T-helper 1 cell (primary cell): ENCODE measurements at places on chromosomes 11 and 22.

DNA sequence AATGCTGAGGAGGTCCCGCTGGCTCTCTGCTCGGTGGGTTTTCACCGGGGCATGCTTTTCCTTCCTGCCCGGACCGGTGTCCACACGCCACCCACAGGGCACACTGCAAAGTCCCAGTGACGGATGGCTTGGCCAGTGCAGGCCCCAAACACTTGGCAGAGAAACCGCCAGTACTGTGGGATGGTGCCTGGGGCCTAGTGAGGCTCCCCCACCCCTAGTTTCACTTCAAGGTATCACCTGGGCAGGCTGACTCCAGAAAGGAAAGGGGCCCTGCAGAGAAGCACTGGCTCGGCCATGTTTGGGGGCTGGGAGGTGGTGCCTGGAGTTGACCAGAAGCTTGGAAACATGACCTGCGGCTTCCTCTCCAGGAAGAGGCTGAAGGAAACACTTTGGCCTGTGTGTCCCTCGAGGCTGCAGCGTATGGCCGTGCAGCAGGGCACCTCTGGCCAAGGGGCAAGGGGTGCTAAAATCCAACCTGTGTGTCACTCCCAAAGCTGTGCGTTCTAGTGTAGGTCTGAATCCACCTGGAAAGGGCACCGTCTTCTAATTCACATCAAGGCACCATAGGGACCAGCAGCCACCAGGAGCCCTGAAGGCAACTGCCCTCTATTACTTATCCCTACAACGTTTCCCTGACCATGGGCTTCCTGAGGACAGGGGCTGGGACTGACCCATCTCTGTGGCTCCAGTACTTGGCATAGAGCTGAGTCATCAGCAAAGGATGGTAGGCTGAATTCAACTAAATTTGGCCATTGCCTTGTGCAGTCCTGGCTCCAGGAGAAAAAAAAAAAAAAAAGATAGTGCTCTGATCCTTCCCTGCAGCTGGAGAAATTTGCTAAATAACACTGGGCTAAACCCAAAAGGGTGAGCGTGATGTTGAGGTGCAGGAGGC lies 22.6 kb downstream of the TPBGL start:
- no peak for DNase-seq

GRCh38 chr22:28909375-28909774 lies 26.0 kb downstream of the ZNRF3 start:
- DNase-seq = no peak

GRCh38 chr22:40215266-40215665 lies 37.5 kb downstream of the TNRC6B start:
- no peak for DNase-seq

GRCh38 chr22:19872779-19873137 lies 18.1 kb upstream of the GNB1L start:
- peak; percentile 6 for DNase-seq

GRCh38 chr11:16133867-16134266 lies 222.5 kb downstream of the SOX6 start:
- DNase-seq = no peak

DNA sequence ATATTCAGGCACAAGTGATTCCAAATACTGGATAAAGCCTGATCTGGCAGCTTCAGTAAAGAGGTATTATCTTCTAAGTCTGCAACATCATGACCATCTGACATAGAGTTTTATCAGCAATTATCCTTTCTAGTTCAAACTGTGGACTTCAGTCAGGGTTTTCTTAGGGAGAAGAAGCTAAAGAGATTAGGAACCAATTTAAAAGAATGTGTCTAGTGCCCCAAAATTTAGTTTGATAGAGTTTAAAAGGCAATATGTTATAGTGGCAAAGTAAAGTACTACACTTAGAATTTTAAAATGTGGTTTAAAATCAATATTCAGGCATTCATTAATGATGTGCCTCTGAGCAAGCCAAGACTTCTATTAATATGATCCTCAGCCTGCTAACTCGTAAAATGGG lies 5.4 kb downstream of the PAK1 start:
- no peak for DNase-seq

- no peak for DNase-seq
Observed at GRCh38 chr11:43699870-43700269, 19.3 kb downstream of the HSD17B12 start.

- no peak for DNase-seq
Observed at GRCh38 chr11:47887910-47888569, 39.9 kb upstream of the NUP160 start.

GRCh38 chr11:27573024-27573423 lies 66.5 kb upstream of the LIN7C start:
- DNase-seq = no peak

GRCh38 chr11:59078435-59078834 lies 7.7 kb upstream of the GLYATL1B start:
- no peak for DNase-seq

DNA sequence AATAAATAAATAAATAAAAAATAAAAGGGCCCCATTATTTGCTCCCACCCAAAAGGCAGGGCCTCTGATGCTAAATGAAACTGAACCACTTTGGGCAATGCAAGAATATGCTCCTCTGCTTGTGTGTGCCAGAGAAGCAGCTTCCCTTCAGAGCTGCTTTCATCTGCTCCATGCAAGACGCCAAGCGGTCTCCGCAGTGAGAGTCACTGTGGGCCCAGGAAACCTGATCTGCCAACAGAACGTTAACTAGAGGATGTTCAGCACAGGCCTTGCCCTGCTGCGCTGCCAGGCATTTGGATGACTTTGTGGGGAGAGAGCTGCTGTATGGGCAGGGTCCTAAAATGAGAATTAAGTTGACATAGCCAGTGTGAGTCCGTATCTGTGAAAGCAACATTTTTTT lies 43.7 kb upstream of the APOA1 start:
- no peak for DNase-seq

DNA sequence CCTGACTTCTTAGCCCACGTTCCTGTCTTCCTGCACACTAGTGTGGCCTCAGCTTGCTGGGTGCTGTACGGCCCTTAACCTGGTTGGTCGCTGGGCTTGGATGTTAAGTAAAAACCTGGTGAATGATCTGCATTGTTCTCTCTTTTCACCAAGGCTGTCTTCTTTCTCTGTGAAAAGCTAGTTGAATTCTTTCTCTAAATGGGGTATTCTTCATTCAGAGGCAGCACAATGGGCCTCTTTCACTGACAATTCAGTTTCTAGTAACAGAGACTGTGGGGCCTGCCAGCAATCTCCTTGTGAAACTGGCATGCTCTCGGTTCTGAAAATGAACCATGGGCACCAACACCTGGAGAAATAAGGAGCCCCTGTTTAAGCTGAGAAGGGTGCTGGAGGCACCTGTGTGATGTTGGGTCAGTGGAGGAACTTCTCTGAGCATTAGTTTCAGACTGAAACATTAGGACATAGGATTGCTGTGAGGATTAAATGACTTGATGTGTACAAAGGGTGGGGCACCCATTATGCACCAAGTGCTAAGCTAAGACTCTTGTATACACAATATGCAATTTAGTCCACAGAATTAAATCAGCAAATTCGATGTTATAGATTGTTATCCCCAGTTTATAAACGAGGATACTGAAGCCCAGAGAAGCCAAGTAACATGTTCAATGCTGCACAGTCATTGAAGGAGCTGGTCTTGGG lies 33.1 kb upstream of the ELF5 start:
- DNase-seq = no peak

GRCh38 chr11:11615086-11615485 lies 6.7 kb downstream of the GALNT18 start:
- DNase-seq = no peak

DNA sequence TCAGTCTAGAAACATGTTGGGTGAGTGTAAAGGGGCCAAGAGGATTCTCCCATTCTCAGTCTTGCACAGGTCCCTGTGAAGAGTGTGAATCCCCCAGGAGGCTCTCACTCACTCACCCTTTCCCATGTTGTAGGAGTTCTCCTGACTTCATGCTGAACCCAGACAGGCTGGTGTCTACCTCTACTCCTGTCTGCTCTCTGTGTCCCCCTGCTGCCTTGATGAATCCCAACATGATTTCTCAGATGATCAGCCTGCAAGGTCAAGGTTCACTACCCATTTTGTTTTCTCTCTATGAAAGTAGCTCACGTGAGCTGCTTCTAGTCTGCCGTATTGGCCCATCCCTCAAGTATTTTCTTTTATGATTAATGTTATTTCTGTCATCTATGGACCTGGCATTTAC lies 500.6 kb downstream of the ETS1 start:
- DNase-seq = no peak

DNA sequence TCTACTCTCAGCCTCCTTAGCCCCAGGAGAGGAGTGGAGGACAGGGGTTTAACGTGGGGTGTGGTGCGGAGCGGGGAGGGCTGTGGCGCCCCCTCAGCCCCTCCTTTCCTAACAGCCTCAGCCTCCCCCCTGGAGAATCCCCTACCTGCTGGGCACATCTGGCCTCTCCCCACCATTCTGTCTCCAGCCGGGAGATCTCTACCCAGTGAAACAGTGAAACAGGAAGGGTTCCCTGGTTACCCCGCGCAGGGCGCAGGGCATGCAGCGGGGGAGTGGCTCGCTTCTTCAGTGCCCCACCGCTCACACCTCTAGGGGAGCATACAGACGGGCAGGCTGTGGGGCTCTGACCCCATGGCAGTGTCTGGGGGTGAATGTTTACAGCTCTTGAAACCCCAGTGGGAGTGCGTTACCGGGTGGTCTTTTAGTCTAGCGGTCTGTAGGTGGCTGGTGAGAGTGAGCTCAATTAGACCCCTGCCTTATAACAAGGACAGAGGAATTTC lies 54.7 kb upstream of the CCDC188 start:
- DNase-seq = no peak

DNA sequence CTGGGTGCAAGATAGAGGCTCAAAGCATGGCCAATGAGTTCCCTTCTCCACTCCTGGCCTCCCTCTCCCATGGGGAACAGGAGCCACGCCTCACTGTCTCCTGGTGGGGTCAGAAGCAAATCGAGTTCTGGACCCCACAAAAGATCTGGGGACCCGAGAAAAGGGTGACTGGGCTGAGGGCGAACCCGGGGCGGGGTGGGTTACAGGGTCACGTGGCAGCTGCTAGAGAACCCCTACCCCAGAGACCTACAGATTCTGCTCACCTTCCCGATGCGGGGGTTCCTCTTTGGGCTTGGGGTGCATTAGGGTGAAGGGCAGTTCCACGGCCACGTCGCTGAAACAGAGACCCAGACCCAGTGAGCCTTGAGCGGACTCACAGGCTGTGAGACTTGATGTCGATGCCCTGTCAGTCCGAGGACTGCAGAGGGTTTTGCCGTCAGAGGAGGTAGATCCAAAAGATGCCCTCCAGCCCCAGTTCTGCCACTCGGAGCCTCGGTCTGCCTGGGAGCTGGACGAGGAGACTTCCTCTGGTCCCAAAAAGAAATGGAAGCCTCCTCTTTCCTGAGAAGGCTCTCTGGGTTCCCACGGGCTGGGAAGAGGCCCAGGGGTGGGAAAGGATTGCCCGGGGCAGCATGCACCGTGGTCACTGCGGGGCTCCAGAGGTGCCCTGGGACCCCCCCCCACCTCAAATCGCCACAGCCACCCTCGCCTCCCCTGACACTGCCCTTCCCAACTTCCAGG lies 28.2 kb downstream of the TPBGL start:
- no peak for DNase-seq

DNA sequence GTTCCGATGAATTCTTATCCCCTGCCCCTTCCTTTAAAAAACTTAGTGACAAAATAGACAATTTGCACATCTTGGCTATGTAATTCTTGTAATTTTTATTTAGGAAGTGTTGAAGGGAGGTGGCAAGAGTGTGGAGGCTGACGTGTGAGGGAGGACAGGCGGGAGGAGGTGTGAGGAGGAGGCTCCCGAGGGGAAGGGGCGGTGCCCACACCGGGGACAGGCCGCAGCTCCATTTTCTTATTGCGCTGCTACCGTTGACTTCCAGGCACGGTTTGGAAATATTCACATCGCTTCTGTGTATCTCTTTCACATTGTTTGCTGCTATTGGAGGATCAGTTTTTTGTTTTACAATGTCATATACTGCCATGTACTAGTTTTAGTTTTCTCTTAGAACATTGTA lies 12.0 kb downstream of the CCND1 start:
- no peak for DNase-seq

DNA sequence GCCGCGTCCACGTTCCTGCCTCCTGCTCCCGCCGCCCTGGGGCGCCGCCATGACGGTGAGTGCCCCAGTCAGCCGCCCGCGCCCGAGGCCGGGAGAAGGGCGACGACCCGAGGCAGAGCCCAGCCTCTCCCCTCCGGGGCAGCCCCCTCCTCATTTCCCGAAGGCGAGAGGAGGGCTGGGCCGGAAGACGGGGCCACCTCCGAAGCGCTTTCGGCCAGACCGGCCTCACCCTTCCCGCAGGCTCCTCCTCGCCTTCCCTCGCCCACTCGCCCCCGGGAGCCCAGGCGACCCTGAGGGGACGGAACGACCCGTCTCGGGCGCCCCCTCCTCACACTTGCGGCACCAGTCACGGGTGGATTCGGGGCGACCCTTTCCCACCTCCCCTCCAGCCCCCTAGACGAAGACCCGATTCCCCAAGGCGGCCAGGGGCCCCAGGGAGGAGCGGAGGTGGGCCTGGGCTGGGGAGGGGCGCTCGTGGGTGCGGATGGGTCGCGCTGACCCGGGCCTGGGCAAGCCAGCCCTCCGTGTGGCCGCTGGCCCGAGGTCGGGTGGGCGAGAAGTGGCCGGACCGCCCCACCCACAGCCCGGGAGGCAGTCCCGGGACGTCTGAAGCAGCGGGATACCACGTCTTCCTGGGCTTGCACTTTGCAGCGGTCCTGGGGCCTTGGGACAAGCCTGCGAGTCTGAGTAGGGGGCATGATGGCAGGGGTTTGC lies 49.7 kb downstream of the TRIOBP start:
- no peak for DNase-seq

DNA sequence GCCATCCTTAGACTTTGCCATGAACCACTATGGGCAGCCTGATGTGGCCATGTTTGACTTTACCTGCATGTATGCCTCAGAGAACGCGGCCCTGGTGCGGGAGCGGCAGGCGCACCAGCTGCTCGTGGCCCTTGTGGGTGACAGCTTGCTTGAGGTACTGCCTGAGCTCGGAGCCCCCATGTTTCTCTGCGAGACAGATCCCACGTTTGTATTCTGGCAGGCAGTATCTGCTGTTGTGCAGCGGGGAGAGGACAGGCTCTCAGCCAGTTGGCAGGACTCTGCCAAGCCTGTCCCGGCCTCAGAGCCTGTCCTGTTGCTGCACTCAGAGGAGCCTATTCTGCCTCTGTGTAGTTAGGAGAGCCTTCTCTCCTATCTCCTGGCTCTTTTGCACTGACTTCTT lies 109.9 kb downstream of the MICAL2 start:
- no peak for DNase-seq

- no peak for DNase-seq
Observed at GRCh38 chr22:19796160-19796559, 35.6 kb downstream of the TBX1 start.

- no peak for DNase-seq
Observed at GRCh38 chr11:10308201-10308954, 3.5 kb downstream of the ADM start.
